ENCODE measurements at places on chromosomes 5 and 9.

GRCh38 chr5:20833081-20833627 is 845.2 kb upstream of the CDH18 start:
- no peak for DNase-seq

DNA sequence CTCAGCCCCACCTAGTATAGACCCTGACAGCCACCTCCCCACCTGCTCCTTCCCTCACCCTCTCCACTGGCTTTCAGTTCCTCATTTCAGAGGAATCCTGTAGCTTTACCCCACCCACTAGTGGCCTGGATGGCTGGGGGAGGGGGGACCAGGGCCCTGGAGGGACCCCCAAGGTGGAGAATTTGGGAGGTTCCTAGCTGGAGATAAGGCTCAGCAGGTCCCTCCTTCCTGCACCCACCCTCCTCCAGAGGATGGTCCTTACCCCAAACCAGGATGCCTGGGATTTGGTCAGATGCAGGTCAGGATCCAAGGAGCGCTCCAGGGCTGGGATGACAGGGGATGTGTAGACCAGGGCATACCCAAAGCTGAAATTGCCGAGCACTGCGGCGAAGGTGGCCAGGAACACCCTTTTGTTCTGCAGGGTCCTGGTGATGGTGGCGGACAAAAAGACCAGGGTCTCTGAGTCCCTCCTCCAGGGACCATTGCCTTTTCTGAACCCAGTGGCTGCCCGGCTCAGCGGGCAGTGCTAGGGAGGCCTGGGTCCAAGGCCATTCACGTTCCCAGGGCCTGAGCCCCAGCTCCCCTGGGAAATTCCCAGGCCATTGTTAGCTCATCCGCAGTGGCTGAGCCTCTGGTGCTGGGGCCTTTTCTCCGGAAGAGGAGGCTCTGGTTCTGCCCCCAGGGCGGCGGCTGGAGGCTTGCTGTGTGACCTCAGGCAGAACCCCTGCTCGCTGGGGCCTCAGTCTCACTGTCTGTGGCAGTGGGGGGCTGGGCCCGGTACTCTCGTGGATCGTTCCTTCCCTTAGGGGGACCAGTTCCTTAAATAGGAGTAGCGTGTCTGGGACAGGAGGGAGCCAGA is 678 bp downstream of the SLC2A6 start:
- DNase-seq: peak; percentile 36

- DNase-seq: no peak
Observed at GRCh38 chr9:78294290-78295176, 2.4 kb upstream of the PSAT1 start.

DNA sequence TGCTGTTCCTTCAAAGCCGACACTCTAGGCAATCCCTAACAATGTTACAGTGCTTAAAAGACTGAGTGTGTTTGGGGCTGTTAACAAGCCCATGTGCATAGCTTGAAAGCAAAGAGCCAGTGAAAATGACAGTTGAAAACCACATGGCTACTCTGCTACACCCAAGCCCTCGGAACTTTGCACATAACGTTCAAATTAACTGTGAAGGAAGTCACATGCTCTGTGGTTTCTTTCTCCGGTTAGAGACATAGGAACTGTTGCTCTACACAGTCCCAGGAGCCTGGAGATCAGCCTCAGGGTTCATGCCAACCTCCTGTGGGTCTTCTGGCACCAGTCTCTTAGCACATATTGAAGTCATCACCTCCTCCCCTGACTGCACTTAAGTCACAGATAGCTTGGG is 51.1 kb downstream of the C9orf152 start:
- no peak for DNase-seq

DNA sequence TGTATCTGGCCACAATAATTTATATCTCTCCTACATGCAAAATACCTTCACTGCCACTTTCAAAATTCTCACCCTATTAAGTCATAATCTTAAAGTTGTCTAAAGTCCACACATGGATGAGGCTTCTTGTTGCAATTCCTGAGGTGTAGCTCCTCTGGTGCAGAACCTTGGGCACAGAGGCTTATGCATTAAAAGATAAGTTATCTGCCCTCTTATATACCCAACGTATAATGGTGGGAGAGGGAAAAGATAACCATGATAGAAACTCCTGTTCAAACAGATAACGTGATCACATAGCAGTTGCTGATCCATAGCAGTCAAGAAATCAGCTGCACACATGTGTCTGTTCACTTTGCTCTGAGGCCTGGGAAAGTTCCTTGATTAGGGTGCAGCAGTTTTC is 1767.0 kb downstream of the MAT2B start:
- no peak for DNase-seq
